Transverse colon (tissue), 4 donors: ENCODE measurements at places on chromosomes 1 and 21. TPM values are rescaled to one million over a fixed set of nuclear protein-coding genes. Genes with fewer than 3 reads are reported as not detected.

Gene S100A2
- not detected for total RNA-seq

DNA sequence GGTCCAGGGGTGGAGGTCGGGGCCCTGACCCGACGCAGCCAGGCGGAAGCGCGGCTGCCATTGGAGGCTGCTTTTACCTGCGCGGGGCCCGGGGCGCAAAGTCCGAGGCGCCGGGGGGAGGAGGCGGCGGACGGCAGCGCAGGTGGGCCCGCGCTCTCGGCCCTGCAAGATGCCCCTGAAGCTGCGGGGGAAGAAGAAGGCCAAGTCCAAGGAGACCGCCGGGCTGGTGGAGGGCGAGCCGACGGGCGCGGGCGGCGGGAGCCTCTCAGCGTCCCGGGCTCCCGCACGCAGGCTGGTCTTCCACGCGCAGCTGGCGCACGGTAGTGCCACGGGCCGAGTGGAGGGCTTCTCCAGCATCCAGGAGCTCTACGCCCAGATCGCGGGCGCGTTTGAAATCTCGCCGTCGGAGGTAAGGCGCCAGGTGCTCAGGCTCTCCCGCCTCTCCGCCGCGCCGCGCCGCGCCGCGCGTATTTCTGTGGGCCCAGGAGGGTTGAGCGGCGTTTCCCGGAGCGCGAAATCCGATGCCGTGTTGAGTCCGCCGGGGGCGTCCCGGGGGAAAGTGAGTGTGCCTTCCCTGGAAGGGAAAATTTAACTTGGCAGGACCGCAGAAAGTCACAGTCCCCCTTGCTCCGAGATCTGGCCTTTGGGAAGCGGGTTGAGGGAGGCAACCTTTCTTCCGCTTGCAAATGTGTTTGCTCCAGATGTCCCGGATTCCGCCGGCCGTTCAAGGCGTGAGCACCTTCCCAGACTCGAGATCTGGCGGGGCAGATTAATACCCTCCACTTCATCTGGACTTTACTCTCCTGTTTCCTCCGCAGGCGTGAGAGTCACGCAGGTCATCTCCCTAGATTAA is at the start of gene GIPC2:
Gene GIPC2, plus strand, starts transcription at position 41 of the 853 bp plus-strand sequence. Its CDS starts 129 bp downstream, at position 170.
- peak; percentile 64 for DNase-seq

DNA sequence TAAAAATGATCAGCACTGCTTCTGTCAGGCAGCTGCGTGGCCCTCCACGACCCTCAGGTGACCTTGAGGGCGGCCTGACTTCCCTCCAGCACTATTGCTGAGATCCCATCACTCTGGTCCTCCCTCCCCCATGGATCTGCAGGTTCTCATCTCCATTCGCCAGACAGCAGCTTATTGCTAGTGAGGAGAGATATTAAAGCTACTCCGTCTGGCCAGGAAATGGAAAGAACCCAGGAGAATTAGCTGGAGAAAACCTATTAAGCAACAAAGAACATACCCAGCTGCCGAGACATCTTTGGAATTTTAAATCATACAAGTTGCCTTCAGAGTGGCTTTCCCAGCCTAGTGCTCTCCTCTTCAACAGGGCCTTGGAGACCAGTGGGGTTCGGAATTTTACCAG is 25.7 kb upstream of the KCNN3 start:
- no peak for DNase-seq

DNA sequence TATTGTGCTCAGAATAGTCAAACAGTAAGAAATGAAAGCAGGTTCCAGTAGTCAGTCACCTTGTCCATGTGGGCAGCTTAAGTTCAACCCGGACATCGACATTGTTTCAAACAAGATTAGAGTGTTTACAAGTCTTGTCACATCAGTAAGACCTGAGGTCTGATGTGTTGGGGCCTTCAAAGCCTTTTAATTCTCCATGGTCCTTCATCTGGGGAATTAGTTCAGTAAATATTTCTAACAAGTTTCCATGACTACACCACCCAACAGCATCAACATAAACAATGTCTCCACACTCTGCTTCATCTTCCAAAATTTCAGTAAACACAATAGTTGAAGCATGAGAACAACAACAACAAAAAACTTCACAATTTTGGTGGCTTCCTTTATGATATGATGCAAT is 15.1 kb upstream of the ADORA1 start:
- no peak for DNase-seq

DNA sequence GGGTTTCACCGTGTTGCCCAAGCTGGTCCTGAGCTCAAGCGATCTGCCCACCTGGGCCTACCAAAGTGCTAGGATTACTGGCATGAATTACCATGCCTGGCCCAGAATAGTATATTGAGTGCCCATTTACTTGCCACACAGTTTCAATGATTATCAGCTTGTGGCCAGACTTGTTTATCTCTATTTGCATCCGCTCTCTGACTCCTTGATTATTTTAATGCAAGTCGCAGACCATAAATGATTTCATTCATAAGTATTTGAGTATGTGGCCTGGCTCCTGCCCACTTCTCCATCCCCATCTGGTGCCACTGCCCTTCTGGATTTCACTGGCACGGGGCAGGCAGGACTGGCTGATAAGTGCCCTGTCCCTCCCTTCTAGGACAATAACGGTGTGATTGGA is 18.2 kb upstream of the TRNAU1AP start:
- DNase-seq: no peak

GRCh38 chr1:162302306-162303003 is 74.2 kb downstream of the SPATA46 start:
- no peak for DNase-seq

GRCh38 chr1:229131243-229132105 is 139.4 kb upstream of the RAB4A start:
- DNase-seq: no peak

DNA sequence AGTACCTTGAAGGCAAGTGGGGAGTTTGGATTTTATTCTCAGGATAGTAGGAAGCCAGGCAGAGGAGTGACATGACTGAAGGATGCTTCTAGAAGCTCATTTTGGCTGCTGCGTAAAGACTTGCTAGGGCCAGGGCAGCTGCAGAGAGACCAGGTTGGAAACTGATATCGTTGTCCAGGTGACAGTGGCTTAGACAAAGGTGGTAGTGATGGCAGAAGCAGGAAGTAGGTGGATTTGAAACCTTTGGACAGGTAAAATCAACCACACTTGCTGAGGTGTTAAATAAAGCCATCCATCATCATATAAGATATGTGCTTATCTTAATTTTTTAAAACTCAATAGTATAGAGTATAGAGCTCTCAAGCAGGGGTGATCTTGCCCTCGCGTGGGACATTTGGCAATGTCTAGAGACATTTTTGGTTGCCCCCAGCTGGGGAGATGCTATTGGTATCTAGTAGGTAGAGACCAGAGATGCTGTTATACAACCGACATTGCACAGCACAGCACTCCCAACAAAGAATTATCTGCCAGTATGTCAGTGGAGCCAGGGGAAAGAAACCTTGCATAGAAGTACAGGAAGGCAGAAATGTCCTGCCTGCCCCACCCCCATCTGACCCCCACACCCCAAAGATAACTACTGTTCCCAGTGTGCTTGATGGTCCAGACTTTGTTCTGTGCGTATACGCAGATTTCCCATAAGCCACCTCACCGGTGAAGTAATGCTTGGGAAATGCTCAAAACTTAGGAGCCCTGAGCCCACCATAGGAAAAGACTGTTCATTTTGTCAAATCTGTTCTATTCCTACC is 31.1 kb downstream of the TMEM51 start:
- no peak for DNase-seq

- DNase-seq: no peak
Measured at GRCh38 chr1:211574705-211575104, 4.3 kb downstream of the SLC30A1 start.

- DNase-seq: no peak
Measured at GRCh38 chr1:30732277-30732996, 9.1 kb upstream of the MATN1 start.
